ENCODE measurements at places on chromosomes 6 and 20.
A peak's percentile ranks its signal among the peaks of the same experiment; 100 is the strongest.

DNA sequence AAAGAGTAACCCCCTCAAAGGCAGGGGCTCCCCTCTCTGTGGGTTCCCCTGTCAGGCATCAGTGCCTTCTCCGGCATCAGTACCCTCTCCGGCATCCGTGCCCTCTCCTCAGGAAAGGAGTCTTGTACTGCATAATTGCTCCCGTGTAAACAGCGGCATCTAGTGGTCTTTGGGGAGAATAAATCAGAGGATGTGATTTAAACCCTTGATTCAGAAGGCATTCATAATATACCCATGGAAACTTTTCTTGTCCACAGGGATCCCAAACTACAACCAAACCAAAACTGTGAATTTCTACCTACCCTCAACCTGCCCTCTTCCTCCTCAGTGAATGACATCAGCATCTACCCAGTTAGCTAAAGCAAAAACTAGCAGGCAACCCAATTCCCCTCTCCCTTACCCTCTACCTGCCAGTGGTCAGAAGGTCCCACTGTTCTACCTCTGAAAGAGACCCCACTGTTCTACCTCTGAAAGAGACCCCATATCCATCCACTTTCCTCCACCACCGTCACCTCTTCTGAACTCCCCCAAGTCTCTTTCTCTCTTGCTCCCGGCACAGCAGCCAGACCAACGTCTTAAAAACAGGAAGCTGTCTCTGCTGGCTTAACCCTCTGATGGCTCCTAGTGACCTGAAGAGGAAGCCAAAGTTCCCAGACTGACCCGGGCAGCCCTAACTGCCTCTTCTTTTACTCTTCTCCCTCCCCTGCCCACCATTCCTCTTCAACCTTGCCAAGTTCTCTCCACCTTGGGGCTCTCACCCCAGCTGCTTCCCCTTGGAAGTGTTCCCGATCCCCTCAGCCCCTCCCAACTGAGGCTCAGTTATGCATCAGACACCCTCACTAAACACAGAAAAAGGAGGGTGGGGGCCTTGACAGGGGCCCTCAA is 27.2 kb downstream of the UBE2V1 start:
- peak overlapping the region; percentile 74 for H3K27ac ChIP-seq
- H3K36me3 ChIP-seq: peaks cover 9% of the 10 kb centered on the region
- peaks cover 11% of the 10 kb centered on the region for H3K4me1 ChIP-seq
- no peak for DNase-seq
- H3K4me3 ChIP-seq: no peak overlapping the region

GRCh38 chr20:53826597-53827291 is 233.1 kb upstream of the ZNF217 start:
- no peak overlapping the region for H3K27ac ChIP-seq
- no peak overlapping the region for H3K4me3 ChIP-seq
- peaks cover 22% of the 10 kb centered on the region for H3K4me1 ChIP-seq
- no peaks in the 10 kb centered on the region for H3K27me3 ChIP-seq
- H3K36me3 ChIP-seq: no peaks in the 10 kb centered on the region
- DNase-seq: no peak

- H3K36me3 ChIP-seq: no peaks in the 10 kb centered on the region
- H3K4me3 ChIP-seq: no peak overlapping the region
- H3K4me1 ChIP-seq: peaks cover 16% of the 10 kb centered on the region
- no peak for DNase-seq
Observed at GRCh38 chr20:10520528-10520927, 85.4 kb downstream of the SLX4IP start.

DNA sequence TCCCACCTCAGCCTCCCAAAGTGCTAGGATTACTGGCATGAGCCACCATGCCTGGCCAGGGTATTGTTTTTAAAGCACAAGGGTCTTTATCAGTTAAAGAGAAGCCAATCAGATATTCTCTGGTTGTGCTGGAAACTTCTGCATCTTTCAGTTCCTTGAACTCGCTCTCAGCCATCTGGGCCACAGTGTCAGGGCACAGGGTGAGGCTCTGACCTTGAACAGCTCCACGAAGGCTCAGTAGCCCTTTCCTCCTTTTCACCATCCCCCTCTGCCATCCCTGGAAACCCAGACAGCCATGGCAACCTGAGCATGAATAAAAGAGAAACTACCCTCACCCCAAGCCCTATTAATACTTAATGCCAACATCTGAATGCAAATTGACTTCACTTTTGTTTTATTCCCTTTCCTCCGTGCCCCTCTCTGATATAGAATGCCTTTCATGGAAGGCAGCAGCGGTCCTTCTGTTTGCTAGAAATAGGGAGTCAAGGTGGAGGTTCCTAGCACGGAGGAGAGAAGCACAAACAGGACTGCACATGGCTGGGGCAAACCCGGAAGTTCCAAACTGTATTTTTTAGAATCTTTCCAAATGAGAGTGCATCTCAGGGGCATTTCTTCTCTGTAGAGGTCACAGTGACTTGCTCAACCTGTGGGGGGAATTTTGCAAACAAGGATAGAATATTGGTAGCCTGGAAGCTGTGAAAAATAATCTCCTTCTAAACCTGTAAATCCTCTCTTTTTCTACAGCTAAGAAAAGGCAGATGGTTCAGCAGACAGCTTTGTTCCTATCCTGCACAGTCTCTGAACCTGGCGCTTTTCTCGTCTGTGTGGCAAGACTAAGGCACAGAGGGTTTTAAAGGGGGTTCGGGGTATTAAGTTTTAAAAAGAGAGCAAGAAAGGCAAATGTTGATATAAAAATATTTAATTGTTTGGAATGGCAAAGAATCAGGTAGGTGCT is 176.4 kb upstream of the RREB1 start:
- H3K36me3 ChIP-seq: no peaks in the 10 kb centered on the region
- H3K27me3 ChIP-seq: peaks cover 5% of the 10 kb centered on the region
- H3K4me3 ChIP-seq: no peak overlapping the region

DNA sequence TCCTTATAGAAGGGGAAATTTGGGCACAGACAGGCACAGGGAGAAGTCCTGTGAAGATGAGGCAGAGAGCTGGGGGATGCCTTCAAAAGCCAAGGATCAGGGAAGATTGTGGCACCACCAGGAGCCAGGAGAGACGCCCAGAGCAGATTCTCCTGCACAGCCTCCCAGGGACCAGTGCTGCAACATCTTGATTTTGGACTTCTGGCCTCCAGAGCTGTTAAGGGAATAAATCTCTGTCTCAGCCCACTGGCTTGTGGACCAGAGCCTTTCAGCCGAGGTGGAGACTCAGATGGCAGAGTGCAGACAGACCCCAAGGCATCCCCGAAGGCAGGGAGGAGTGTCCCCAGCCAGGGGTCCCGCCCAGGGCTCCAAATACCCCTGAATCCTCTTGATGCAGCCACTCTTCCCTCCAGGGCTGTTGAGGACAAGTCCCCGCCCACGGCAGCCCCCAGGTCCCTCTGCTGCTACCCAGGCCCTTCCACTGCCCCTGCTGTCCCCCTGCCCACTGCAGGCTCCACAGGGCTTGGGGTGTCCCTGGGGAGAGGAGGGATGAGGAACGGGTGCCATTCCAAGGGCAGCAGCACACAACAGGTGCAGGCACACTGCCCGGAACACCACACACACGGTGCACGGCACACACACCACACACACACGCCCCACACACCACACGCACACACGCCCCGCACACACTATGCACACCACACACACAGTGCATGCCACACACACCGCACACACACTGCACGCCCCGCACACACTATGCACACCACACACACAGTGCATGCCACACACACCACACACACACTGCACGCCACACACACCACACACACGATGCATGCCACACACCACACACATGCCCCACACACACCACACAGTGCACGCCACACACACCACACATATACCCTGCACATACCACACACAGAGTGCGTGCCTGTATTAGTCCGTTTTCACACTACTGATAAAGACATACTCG is 311.4 kb downstream of the TAF4 start:
- peaks cover 5% of the 10 kb centered on the region for H3K27me3 ChIP-seq
- DNase-seq: no peak
- peaks cover 1% of the 10 kb centered on the region for H3K4me1 ChIP-seq
- no peak overlapping the region for H3K4me3 ChIP-seq
- peaks cover 1% of the 10 kb centered on the region for H3K36me3 ChIP-seq
- H3K27ac ChIP-seq: no peak overlapping the region

DNA sequence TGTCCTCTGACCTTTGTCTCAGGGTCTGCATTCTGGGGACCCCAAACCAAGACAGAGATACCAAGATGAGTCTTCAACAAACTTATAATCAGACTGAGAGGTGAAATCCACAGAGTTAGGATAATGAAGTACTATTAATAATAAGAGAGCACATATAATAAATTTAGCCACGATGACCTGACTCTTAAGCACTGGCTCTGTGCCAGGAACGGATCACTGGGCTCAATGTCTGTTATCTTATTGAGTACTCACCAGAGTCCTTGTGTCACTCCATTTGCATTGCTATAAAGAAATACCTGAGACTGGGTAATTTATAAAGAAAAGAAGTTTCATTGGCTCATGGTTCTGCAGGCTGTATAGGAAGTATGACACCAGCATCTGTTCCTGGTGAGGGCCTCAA is 18.9 kb upstream of the ITPR3 start:
- H3K4me1 ChIP-seq: peaks cover 2% of the 10 kb centered on the region
- H3K36me3 ChIP-seq: no peaks in the 10 kb centered on the region
- no peak for DNase-seq
- peaks cover 3% of the 10 kb centered on the region for H3K27me3 ChIP-seq

DNA sequence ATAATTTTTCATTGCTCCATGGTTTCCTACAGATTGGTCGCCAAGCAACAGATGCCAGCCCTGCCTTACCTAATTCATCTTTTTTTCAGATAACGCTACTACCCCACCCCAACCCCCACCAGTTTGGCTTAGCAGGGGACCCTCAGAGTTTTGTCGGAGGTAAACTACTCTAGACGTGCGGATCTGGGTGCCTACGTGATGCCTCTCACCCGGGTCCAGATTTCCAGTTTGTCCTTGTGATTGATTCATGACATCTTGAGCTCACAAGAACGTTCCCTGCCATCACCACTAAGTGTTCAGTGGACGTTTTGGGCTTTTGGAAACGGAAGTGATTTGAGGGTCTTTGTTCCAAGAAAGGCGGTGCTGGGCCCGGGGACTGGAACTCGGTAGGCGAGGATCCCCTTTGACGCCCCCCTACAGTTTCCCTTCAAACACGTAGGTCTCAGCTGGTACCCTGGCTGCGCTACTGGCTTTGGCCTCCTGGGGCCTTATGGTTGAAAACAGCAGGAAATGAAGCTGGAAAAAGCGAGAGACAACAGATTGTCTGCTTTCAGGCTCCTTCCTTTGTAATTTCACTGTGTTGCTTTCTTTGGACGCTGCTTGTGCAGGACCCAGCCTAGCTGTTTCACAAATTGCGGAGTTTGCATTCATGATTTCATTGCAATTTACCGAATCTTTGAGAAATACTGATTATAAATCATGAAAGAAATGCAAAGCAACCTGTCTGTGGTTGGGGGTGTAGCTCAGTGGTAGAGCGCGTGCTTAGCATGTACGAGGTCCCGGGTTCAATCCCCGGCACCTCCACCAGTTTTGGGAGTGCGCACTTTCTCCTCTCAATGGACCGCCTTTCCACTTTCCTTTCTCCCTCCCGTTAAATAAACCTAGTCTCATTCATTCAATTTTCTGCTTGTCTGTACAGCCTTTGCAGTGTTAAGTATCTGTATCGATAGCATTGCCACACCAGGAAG is 81.0 kb downstream of the GPX5 start:
- DNase-seq: no peak
- H3K4me3 ChIP-seq: peak overlapping the region; percentile 48
- peaks cover 7% of the 10 kb centered on the region for H3K4me1 ChIP-seq

DNA sequence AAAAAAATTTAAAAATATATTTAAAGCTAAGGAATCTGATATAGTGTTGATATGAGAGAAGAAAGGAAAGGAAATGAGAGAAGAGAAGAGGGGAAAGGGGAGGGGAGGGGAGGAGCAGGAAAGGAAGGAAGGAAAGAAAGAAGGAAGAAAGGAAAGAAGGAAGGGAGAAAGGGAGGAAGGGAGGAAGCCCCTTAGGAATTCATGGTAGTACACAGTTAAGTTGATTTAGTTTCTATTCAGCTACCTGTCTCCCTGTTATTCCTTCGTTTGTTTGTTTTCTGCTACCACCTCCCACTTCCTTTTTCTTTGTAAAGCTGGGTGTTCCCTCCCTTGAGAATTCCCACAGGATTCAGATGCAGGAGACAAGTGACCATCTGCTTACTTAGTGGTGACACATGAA is 1025.4 kb upstream of the FLRT3 start:
- H3K4me3 ChIP-seq: no peak overlapping the region
- peaks cover 3% of the 10 kb centered on the region for H3K4me1 ChIP-seq
- DNase-seq: no peak
- H3K27me3 ChIP-seq: no peaks in the 10 kb centered on the region

- H3K4me1 ChIP-seq: peaks cover 24% of the 10 kb centered on the region
- H3K27me3 ChIP-seq: peaks cover 9% of the 10 kb centered on the region
- H3K36me3 ChIP-seq: no peaks in the 10 kb centered on the region
- H3K27ac ChIP-seq: no peak overlapping the region
- no peak overlapping the region for H3K4me3 ChIP-seq
Observed at GRCh38 chr6:7255918-7256317, 57.1 kb downstream of the SSR1 start.

GRCh38 chr6:3194535-3195419 is 32.7 kb downstream of the TUBB2B start:
- H3K27ac ChIP-seq: no peak overlapping the region
- DNase-seq: no peak
- no peaks in the 10 kb centered on the region for H3K4me1 ChIP-seq
- H3K36me3 ChIP-seq: no peaks in the 10 kb centered on the region
- no peaks in the 10 kb centered on the region for H3K27me3 ChIP-seq

DNA sequence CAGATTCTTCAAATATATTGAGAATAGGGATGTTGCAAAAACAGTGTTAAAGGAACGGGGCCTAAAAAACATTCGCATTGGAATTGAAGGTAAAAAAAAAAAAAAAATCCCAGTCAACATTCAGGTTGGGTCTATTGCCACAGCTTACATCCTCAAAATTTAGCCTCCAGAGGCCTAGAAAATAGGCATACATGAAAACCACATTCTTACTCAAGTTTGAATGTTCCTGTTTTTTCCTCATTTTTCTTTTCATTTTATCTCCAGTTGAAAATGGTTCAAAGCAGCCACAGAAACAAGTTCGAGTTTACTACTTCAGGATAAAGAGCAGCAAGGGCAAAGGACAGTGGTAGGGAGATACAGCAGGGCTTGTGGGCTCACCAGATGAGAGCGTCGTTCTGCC is 41.9 kb downstream of the KCTD20 start:
- peaks cover 2% of the 10 kb centered on the region for H3K4me1 ChIP-seq
- peaks cover 27% of the 10 kb centered on the region for H3K36me3 ChIP-seq
- no peak overlapping the region for H3K4me3 ChIP-seq
- no peak overlapping the region for H3K27ac ChIP-seq

Measured in progenitor cell of endocrine pancreas (in vitro differentiated cells).